ENCODE measurements at places on chromosomes 13 and 19.

GRCh38 chr13:44738463-44738862 lies 162.3 kb upstream of the TSC22D1 start:
- no peak for DNase-seq

DNA sequence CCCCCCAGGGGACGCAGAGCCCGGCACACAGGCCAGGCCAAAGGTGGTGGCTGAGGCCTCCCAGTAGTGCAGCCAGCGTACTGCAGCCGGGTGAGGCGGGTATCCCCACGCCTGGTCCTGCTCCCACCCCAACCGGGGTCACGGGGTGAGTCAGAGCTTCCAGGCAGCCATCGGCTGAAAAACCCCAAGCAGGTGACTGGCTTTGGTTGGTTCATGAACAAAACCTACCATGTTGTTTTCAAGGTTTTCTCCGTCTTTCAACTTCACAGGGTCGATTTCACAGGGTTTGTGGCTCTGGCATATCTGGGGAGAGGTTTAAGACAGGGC lies 42.1 kb upstream of the C13orf46 start:
- no peak for DNase-seq

- DNase-seq = no peak
Observed at GRCh38 chr19:13164343-13165161, 14.3 kb downstream of the IER2 start.

GRCh38 chr19:51807111-51807701 lies 12.2 kb downstream of the FPR3 start:
- DNase-seq = no peak

DNA sequence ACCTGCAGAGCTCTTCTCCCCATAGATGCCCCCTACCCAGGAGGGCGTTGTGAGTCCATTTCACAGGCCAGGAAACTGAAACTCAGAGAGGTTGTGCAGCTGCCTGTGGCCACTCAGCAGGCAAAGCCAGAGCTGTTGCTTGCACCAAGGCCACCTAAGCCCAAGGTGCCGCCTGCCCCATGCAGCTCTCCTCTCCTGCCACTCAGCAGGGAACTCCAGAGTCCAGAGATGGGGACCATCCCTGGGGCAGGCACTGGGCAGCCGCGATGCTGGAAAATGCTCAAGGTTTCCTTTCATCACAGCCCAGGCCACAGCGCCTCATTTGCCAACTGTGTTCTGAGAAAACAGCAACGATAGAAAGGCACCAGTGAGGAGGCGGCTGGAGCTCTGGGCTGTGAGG lies 41.0 kb upstream of the PEPD start:
- DNase-seq = no peak

Data from GM13977 (cell line).